Osteoblast (primary cell): ENCODE measurements at places on chromosomes 7 and 10. TPM values are rescaled to one million over a fixed set of nuclear protein-coding genes. Genes with fewer than 3 reads are reported as not detected.

GRCh38 chr7:12788591-12788990 lies 101.2 kb downstream of the ARL4A start:
- H3K4me3 ChIP-seq: no peak overlapping the region
- no peak overlapping the region for H3K27ac ChIP-seq
- DNase-seq: no peak
- H3K36me3 ChIP-seq: no peaks in the 10 kb centered on the region
- no peaks in the 10 kb centered on the region for H3K27me3 ChIP-seq

GRCh38 chr10:129655007-129655678 lies 188.1 kb downstream of the MGMT start:
- no peak overlapping the region for H3K27ac ChIP-seq
- DNase-seq: no peak
- H3K27me3 ChIP-seq: no peaks in the 10 kb centered on the region

DNA sequence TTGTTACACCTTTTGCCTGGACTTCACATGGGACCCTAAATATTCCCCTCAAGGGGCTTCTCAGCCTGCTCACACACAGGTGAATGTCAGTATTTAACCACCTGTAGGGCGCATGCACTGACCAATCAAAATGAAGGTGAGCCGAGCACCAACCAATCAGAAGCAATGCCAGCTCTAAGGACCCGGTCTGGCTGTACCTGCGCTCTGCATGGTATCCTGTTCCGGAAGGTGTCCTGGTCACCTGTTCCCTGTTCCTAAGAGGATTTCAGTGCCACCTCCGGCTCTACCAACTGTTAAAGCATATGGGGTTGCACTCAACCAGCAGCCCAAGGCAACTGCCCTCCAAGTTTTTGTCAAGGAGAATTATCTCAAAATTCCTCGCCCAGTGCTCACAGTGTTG lies 18.4 kb upstream of the CALN1 start:
- H3K36me3 ChIP-seq: no peaks in the 10 kb centered on the region
- H3K4me3 ChIP-seq: no peak overlapping the region
- H3K27ac ChIP-seq: no peak overlapping the region
- H3K4me1 ChIP-seq: no peaks in the 10 kb centered on the region

Gene RBP4
- total RNA-seq: 2.1 and 3.3 TPM in 2 replicates

Gene MBL2
- total RNA-seq: under 0.01 TPM in 2 replicates

GRCh38 chr7:12716134-12716681 lies 28.8 kb downstream of the ARL4A start:
- H3K27ac ChIP-seq: peak overlapping the region; percentile 62
- H3K36me3 ChIP-seq: no peaks in the 10 kb centered on the region
- H3K4me3 ChIP-seq: peak overlapping the region; percentile 62
- no peaks in the 10 kb centered on the region for H3K27me3 ChIP-seq
- DNase-seq: no peak

Gene LLCFC1
- not detected in 2 replicates for total RNA-seq

- peaks cover 25% of the 10 kb centered on the region for H3K4me1 ChIP-seq
- H3K36me3 ChIP-seq: no peaks in the 10 kb centered on the region
- H3K27me3 ChIP-seq: no peaks in the 10 kb centered on the region
- H3K27ac ChIP-seq: peak overlapping the region; percentile 56
- peak overlapping the region; percentile 85 for H3K4me3 ChIP-seq
- peak; percentile 83 for DNase-seq
These were observed 1.5 kb downstream of the PDLIM1 start for GRCh38 chr10:95289003-95289920.

- H3K27ac ChIP-seq: no peak overlapping the region
- no peak overlapping the region for H3K4me3 ChIP-seq
- DNase-seq: no peak
- H3K36me3 ChIP-seq: no peaks in the 10 kb centered on the region
- H3K27me3 ChIP-seq: no peaks in the 10 kb centered on the region
These were observed 32.4 kb downstream of the SLIT1 start for GRCh38 chr10:97153270-97153850.

DNA sequence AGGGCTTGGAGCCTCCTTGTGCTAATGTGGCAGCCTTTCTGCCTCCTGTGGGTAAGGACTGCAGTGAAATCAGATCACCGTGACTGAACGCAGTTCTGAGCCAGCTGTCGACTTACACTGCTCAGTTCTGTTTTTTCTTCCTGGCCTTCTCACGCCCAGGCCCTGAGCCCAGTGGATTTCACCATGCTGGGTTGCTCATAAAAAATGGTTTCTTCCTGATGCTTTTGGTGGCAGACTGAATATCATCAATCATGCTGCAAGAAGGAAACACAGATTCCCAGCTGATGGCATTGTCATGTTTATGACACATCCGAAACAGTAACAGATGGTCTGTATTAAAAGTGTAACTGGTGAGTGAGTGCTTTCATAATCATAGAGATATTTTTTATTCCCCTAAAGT lies 389.6 kb downstream of the GALNT17 start:
- no peak overlapping the region for H3K4me3 ChIP-seq
- H3K4me1 ChIP-seq: no peaks in the 10 kb centered on the region
- H3K27ac ChIP-seq: no peak overlapping the region
- no peaks in the 10 kb centered on the region for H3K36me3 ChIP-seq

- DNase-seq: no peak
- no peak overlapping the region for H3K27ac ChIP-seq
- no peaks in the 10 kb centered on the region for H3K27me3 ChIP-seq
- H3K36me3 ChIP-seq: no peaks in the 10 kb centered on the region
These were observed 701.3 kb downstream of the TNS3 start for GRCh38 chr7:46880508-46881196.

Gene CYP2C19
- not detected in 2 replicates for total RNA-seq

- no peak overlapping the region for H3K4me3 ChIP-seq
- no peak for DNase-seq
- H3K27me3 ChIP-seq: no peaks in the 10 kb centered on the region
- no peak overlapping the region for H3K27ac ChIP-seq
- no peaks in the 10 kb centered on the region for H3K4me1 ChIP-seq
These were observed 142.9 kb upstream of the AHR start for GRCh38 chr7:17155529-17155928.
